ENCODE measurements at places on chromosomes 13 and 19. TPM values are rescaled to one million over a fixed set of nuclear protein-coding genes. Genes with fewer than 3 reads are reported as not detected.

Gene ONECUT3
- not detected for total RNA-seq

Gene PSG5
- total RNA-seq, result 0.86 TPM

Gene CYP4F3
- total RNA-seq, result not detected

Gene LHFPL6
- 29.5 TPM for total RNA-seq

Gene FBN3
- total RNA-seq, result 0.53 TPM

Gene KLK15
- not detected for total RNA-seq

Gene CYP2A13
- total RNA-seq, result not detected

Gene ZFR2
- 2.0 TPM for total RNA-seq

Gene CGB8
- 15.8 TPM for total RNA-seq

Gene F10
- total RNA-seq, result not detected

Gene CEACAM16
- total RNA-seq, result 0.14 TPM

Gene PSG2
- total RNA-seq, result 0.41 TPM

Gene LRRC4B
- not detected for total RNA-seq

Gene THSD8
- 4.5 TPM for total RNA-seq

Gene FAM83E
- total RNA-seq, result 1.7 TPM

Gene CLEC4M
- total RNA-seq, result not detected

Gene DCAF15
- total RNA-seq, result 29.6 TPM

Gene TEX101
- total RNA-seq, result not detected

Gene GPI
- total RNA-seq, result 258 TPM

Gene FAM124A
- 1.1 TPM for total RNA-seq

Gene ANGPTL8
- total RNA-seq, result not detected

Gene RCBTB1
- total RNA-seq, result 16.3 TPM

Gene GTF2F1
- total RNA-seq, result 95.4 TPM

Gene ATP4A
- total RNA-seq, result not detected

Gene KIR2DL4
- total RNA-seq, result not detected

Gene SIGLEC14
- total RNA-seq, result not detected

Gene MCEMP1
- total RNA-seq, result not detected

Gene PTGIR
- total RNA-seq, result 0.52 TPM

Gene FPR1
- not detected for total RNA-seq

Gene KCNJ14
- 1.4 TPM for total RNA-seq

Gene KIR2DL3
- not detected for total RNA-seq

Gene ZNF260
- 22.3 TPM for total RNA-seq

Gene BRCA2
- 6.4 TPM for total RNA-seq

Gene SPC24
- total RNA-seq, result 2.0 TPM

Measured in astrocyte (in vitro differentiated cells and primary cell).